ENCODE measurements at places on chromosomes 5 and 9.

DNA sequence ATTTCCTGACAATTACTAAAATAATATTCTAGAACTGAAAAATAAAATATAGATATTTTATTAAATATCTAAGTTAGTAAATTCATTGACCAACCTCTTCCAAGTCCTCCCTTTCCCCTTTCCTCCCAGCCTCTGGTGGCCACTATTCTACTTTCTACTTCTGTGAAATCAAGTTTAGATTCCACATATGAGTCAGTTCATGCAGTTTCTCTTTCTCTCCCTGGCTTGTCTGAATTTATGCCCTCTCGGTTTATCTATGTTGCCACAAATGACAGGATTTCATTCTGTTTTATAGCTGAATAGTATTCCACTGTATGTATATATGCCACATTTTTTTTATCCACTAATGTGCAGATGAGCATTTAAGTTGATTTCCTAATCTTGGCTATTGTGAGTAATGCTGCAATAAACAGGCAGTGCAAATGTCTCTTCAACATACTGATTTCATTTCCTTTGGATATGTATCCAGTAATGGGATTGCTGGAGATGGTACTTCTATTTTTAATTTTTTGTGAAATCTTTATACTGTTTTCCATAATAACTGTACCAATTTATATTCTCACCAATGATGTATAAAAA lies 52.3 kb downstream of the WDR36 start:
- DNase-seq: no peak

DNA sequence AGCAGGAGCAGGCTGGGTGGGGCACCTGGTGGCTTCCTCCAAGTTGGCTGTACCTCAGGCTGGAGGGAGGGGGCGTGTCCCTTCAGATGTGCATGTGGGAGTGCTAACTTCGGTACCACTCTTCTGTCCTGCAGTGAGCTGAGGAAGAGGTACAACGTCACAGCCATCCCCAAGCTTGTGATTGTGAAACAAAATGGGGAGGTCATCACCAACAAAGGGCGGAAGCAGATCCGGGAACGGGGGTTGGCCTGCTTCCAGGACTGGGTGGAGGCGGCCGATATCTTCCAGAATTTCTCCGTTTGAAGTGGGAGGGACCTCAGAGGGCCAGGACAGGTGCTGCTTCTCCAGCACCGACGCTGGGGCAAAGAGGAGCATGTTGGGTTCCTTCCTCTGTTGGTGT lies 9.3 kb downstream of the NXNL2 start:
- DNase-seq: no peak

DNA sequence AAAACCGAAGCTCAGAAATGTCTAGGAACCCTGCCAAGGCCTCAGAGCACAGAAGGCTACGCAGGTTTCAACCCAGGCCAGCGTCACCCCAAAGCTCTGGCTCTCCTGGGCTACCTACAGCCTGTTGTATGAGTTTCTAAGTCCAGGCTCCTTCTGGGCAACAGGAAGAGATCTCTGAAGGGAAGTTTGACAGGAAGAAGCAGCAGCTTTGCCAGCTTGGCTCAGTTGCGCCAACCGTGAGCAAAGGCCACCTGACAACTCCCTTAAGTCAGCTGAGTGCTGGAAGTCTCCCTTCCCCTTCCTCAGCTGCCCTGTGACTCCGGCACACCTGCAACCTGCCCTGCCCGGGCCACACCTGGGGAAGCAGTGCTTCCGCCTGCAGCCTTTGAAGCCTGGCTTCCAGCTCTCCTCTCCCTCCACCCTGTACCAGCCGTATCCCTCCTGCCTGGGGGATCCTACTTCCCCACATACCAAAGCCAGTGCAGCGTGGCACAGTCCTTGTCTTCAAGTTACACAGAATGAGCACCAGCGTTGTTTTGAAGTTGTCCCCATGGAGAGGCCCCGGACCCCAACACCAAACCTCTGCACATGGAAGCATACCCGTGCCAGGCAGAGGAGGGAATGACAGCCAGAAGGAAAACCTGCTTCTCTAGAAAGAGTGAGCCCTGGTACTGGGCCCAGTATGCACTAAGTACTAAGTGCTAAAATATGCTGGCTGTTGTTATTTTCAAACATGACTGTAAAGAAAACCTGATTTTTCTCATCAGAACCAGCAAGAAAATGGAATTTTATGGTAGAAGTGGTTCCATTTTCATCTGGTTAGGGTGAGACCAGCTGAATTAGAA lies 36.5 kb downstream of the SHB start:
- DNase-seq: peak; percentile 40

GRCh38 chr5:54291498-54291897 lies 18.9 kb downstream of the ARL15 start:
- DNase-seq: no peak

GRCh38 chr5:162052676-162053075 lies 14.9 kb upstream of the GABRG2 start:
- no peak for DNase-seq

- DNase-seq: no peak
These were observed 93.3 kb downstream of the PARP8 start for GRCh38 chr5:50759526-50760270.
